Tongue (tissue), 3 donors: ENCODE measurements at places on chromosomes 3 and 15.

- DNase-seq, result no peak
These were observed 27.3 kb downstream of the SLMAP start for GRCh38 chr3:57783186-57784088.

DNA sequence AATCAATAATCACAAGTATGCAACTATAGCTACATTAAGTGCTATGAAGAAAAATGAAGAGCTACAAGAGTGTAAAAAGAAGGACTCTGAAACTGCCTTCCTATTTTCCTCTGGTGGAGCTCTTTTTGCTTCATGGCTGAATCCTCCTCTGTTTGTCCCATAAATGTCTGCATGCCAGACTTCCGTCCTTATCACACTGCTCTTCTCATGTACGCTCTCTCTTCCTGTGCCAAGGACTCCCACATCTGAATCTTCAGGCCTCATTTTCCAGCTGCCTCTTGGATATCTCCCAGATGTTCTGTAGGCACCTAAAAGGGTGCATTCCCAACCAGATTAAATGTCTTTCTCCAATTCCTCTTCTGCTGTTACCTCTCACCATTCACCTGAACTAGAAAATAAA is 123.7 kb downstream of the MECOM start:
- DNase-seq, result no peak

DNA sequence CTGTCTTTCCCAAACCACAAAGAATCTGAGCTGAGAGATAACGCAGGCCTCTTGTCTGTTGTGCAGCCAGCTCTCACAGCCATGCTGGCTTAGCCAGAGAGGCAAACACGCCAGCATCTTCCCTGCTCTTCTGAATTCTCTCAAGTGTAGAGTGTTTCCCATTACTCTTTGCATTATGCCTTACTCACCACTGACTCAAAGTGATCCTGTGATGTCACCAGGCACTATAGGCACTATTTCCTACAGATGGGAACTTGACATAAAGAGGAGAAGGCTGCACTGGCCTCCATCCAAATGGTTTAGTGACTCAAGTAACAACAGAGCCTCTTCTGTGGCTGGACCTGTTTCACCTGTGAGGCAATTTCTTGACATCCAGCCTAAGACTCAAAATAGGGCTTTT is 44.4 kb downstream of the PDZRN3 start:
- DNase-seq, result peak; percentile 80

GRCh38 chr3:186946756-186947375 is 16.5 kb downstream of the ST6GAL1 start:
- DNase-seq, result no peak

DNA sequence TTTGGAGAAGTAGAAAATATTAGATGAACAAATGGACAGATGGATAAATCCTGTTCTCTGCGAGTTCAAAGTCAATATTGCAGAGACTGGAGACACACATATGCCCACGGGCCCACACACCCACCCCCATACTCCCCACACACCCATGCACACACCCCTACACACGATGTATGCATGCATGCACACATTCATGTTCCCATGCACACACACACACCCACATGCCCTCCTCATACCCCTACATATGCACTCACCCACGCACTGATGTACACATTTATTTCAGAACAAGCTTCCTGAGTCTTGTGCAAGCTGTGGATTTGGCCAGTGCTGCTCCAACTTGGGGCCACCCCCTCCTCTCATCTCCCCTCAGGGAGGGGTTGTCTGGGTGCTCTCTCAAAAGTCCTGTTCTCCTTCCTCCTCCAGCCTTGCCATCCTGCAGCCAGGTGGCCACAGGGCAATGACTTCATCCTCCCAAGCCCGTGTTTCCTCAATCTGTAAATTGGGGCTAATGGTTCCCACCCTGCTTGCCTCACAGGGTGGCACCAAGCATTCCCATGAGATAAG is 16.4 kb downstream of the MAPKAPK3 start:
- DNase-seq, result no peak

- no peak for DNase-seq
These were observed 36.5 kb downstream of the GMNC start for GRCh38 chr3:190826018-190826417.

DNA sequence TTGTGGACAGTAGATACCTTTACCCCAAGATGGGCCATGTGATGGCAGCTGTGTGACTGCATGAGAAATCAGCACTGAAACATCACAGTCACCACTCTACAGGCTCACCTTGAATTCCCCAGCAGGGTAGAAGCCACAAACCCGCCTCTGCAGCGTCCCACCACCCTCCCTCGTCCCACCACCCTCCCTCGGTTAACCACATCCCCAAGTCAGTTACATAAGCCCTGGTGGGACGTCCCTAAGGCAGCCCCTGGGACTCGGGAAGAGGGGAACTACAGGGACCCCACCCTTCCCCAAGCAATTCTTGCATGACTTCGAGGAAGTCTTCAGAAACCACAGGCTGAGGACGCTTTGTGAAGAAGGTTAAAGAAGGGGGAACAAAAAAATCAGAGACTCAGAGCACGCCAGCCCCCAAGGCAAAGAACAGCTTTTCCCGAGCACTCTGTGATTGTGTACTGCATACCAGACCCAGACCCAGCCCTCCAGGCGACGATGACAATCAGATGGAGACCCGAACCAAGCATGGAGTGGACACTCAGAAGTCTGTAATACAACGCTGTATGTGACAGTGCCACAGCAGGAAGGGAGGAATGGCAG is 60.5 kb downstream of the SH3BP5 start:
- no peak for DNase-seq

- no peak for DNase-seq
These were observed 1146.7 kb downstream of the IGSF11 start for GRCh38 chr3:117887901-117888300.

DNA sequence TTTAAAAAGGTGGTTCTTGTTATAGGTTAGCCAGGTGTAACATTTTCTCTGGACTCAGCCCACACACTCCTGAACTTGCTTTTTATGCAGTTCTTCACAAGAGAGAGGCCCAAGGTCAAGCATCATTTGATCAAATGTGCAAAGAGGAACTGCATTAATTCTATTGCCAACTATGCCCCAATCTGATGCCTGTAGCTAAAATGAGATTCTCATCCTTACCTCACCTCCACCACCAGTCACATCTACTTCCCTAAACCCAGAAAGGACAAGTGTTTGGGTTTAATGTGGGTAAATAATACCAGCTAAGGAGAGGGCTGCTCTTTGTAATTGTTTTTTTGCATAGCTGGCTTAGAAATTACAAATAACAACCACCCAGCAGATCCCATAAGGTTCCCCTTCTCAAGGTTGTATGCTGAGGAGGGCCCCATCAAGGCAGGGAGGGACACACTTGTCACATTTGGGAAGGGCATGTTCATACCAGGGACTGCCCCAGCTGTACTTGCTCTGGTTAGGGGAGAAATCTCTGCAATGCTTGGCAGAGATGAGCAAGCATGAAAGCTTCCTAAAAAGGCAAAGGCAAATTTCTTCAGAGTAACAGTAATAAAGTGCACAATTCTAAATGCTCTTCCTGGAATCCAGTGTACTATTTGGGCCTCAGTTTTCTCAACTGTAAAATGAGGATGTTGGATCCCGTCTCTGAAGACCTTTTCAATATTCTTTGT is 76.2 kb downstream of the TGFBR2 start:
- no peak for DNase-seq
